CD4-positive, alpha-beta T cell (primary cell): ENCODE measurements at places on chromosomes 13 and 19.

GRCh38 chr13:70613295-70613694 is 505.0 kb upstream of the KLHL1 start:
- no peak overlapping the region for H3K27ac ChIP-seq
- no peaks in the 10 kb centered on the region for H3K36me3 ChIP-seq
- H3K27me3 ChIP-seq = no peaks in the 10 kb centered on the region
- no peak for DNase-seq
- no peak overlapping the region for H3K4me3 ChIP-seq

DNA sequence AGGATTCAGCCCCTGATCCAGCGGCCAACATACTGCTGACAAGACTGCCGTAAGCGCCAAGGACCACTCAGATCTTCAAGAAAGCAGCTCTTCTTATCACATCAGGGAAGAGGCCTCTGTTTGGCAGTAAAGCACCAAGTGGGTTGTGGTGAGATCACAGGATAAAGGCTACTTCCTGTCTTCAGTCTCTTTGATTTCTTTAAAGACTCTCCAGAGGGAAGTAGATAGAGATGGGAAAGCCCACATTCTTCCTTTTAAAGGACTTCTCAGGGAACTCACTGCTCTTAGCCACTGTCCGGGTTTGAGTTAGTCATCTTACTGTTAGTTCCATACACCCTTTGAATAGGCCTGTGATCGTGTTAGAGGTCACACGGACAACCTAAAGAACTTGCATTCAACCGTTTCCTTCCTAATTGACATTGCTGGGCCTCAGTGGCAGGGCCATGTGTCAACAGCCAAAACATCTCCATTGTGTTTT is 47.2 kb upstream of the POMP start:
- DNase-seq = no peak
- H3K36me3 ChIP-seq = no peaks in the 10 kb centered on the region
- no peak overlapping the region for H3K27ac ChIP-seq
- no peaks in the 10 kb centered on the region for H3K27me3 ChIP-seq

- no peak overlapping the region for H3K27ac ChIP-seq
- no peaks in the 10 kb centered on the region for H3K27me3 ChIP-seq
- H3K4me1 ChIP-seq = no peaks in the 10 kb centered on the region
- no peak overlapping the region for H3K4me3 ChIP-seq
Observed at GRCh38 chr13:35598790-35599369, 122.4 kb upstream of the MAB21L1 start.

DNA sequence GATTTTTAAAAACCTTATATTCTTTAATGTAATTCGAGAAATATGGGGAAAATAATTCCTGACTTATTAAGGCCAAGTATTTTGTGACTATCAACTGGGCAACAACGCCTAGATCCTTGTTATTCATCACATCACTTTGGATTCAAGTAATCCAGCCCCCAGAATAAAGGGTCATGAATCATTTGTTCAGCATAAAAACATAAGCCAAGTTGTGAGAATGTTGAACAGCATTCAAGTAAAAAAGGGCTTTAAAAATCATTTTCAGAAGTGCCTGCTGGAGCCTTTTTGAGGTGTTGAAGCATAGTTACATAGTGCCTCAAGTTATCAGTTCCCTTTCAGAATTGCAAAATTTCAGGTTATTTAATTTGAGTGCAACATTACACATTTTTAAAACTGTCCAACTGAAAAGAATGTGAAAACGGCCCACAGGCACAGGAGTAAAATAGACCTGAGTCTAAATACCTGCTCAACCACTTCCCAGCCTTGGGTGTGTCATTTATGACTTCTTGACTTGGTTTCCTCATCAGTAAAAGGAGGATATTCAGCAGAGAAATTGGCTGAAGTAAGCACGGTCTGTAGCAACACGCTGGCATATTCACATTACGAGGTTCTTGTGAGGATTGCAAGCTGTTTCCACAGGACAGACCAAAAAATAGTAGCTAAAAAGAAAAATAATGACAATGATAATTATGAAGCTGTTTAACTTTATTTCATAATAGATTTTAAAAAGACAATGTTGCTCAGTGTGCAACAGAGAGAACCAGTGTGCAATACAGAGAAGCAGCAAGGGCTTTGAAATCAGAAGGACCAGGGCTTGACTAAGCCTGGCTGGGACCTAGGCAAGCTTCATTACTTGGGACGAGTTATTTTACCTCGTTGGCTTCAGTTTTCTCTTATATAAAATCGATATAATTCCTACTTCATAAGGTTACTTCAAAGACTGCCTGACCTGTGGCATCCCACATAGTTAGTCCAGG is 56.6 kb downstream of the MBNL2 start:
- no peaks in the 10 kb centered on the region for H3K27me3 ChIP-seq
- no peak overlapping the region for H3K27ac ChIP-seq
- no peak for DNase-seq
- no peak overlapping the region for H3K4me3 ChIP-seq
- peaks cover 10% of the 10 kb centered on the region for H3K4me1 ChIP-seq
- peaks cover 19% of the 10 kb centered on the region for H3K36me3 ChIP-seq

GRCh38 chr13:52412128-52412527 is 6.2 kb upstream of the THSD1 start:
- H3K36me3 ChIP-seq = peaks cover 40% of the 10 kb centered on the region
- no peaks in the 10 kb centered on the region for H3K27me3 ChIP-seq
- no peak overlapping the region for H3K4me3 ChIP-seq
- H3K4me1 ChIP-seq = no peaks in the 10 kb centered on the region
- DNase-seq = no peak
